Activated CD4-positive, alpha-beta T cell treated with anti-CD3 and anti-CD28 coated beads for 1 hour (primary cell): ENCODE measurements at places on chromosomes 1 and 21.

GRCh38 chr1:87144316-87144895, 184.3 kb upstream of the LMO4 start:
- DNase-seq, result no peak

DNA sequence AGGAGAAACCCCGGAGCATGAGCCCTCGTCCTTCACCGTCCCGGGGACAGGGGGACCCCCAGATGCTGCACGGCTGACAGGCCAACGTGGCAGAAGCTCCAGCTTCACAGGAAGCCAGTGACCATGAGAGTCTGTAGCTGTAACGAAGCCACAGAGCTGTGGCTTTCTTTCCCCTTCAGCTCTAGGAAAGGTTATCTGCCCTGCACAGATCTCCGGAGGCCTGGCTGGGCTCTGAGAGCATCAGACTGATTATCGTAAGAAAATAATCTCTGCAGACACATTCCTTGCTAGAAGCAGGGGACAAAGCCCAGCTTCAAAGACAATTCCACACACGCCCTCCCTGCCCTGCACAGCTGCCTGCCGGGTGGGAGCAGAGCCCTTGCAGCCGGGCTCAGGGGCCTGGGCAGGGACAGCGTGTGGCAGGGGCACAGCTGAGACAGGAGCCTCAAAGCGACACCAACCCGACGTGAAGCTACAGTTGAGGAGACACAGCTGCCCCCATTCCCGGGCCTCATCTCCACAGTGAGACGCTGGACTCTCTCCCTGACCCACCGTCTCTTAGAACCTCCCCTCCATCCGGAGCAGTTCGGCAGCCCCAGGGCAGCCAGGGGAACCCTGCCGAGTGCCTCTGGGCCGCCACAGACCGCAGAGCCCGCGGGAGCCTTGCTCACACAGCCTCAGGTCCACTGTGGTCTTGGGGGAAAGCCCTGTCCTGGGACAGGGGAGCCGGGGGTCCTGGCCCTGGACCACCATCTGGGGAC, 30.6 kb downstream of the POFUT2 start:
- DNase-seq, result no peak

- no peak for DNase-seq
These were observed 14.4 kb upstream of the VPS26C start for GRCh38 chr21:37281579-37281978.

- no peak for DNase-seq
These were observed 164.5 kb upstream of the UBE2U start for GRCh38 chr1:64038965-64039364.

- no peak for DNase-seq
These were observed 439.4 kb downstream of the GPATCH2 start for GRCh38 chr1:217191441-217191840.

GRCh38 chr1:27122652-27123051, 32.3 kb downstream of the SLC9A1 start:
- no peak for DNase-seq

- no peak for DNase-seq
These were observed 7.7 kb downstream of the AIM2 start for GRCh38 chr1:159068886-159069285.

GRCh38 chr21:43591571-43591970, 67.7 kb downstream of the HSF2BP start:
- no peak for DNase-seq

GRCh38 chr1:43421976-43422750, 31.6 kb downstream of the HYI start:
- DNase-seq, result no peak

GRCh38 chr1:207259391-207259790, 62.1 kb upstream of the CD55 start:
- no peak for DNase-seq

DNA sequence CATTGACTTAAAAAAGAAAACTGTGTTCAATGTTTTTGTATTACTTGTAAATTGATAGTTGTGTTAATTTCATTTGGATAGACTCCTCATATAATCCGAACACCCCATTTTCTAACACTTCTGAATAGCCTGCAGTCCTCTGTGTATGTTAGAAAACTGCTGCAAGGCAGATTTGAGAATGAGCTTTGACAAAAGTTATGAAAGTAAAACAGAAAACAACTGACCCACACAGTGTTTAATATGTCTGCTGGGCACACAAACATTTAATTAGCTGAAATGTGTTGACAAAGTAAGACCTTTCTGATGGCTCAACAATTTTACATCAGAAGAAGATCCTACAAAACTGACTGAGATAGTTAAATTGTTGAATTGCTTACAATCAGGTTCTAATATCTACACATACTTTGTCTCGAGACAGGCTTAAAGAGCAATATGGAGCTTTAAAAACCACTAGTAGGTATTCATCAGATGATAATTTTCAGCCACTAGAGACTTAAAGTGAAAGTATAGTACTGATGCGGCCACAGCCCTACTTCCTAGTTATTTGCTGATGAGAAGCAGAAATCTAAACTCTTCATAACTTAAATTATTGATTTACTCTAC, 40.0 kb upstream of the PRMT6 start:
- DNase-seq, result no peak
